Stimulated activated CD4-positive, alpha-beta T cell treated with anti-CD3 and anti-CD28 coated beads, Interleukin-4, amount 100 ng/mL, for 48 hours (primary cell): ENCODE measurements at places on chromosomes 5 and 9.

DNA sequence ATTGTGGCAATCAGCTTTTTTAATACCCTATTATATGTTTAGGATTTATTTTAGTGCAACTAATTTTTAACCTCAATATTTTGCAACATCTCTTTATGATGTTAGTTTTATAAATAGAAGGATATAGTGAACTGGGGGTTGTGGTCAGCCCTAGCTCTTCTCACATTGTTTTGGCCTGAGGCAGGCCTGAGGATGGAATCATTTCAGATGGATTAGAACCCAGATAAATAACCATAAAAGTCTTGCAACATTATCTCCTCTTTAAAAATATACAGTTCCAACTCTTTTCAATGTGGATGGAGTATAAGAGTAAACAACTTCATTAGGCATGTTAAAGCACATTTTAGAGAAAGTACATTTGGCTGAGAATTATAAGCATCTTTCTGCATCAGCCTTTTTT lies 522.7 kb downstream of the NR2F1-AS1 start:
- DNase-seq: no peak

DNA sequence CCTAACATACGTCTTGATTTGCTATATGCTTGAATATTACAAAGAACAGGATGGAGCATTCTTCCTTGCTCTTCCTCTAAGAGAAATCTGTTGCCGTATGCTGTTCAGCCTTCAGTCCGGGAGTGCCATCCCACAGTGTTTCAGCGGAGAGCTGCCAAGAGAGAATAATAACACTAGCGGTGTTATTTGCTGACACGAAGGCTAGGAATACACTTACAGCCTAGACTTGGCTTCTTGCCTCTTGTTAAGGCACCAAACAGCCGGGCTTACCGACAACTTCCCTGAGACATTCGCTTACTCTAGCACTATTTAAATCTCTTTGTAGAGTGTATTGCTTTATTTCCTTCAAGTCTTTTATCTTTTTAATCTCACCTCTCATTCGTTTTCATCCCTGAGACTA lies 31.4 kb downstream of the KCTD16 start:
- DNase-seq: no peak

- no peak for DNase-seq
Observed at GRCh38 chr5:101995585-101995984, 300.5 kb downstream of the SLCO4C1 start.

DNA sequence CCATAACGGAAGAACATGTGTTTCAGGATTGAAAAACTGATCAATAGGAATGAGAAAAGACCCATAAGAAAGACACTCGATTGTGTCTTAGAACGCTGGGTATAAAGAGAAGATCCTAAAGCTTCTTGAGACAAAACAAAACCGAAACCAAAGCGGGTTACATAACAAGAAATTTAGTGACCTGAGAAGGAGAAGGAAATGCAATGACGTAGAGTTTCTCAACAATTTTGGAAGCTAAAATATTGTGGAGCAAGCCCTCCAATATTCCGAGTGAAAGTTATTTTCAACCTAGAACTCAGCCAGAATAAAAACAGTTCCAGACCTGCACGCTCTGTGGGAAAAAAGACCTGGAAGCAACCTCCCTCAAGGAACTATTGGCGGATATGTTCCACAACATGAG lies 81.9 kb upstream of the FREM1 start:
- DNase-seq: no peak

- DNase-seq: no peak
Observed at GRCh38 chr5:566636-567309, 42.5 kb upstream of the SLC9A3 start.
